ENCODE measurements at places on chromosomes 11 and 22. TPM values are rescaled to one million over a fixed set of nuclear protein-coding genes. Genes with fewer than 3 reads are reported as not detected.

GRCh38 chr11:61480994-61481335, 27.6 kb upstream of the LRRC10B start:
- no peak for DNase-seq

DNA sequence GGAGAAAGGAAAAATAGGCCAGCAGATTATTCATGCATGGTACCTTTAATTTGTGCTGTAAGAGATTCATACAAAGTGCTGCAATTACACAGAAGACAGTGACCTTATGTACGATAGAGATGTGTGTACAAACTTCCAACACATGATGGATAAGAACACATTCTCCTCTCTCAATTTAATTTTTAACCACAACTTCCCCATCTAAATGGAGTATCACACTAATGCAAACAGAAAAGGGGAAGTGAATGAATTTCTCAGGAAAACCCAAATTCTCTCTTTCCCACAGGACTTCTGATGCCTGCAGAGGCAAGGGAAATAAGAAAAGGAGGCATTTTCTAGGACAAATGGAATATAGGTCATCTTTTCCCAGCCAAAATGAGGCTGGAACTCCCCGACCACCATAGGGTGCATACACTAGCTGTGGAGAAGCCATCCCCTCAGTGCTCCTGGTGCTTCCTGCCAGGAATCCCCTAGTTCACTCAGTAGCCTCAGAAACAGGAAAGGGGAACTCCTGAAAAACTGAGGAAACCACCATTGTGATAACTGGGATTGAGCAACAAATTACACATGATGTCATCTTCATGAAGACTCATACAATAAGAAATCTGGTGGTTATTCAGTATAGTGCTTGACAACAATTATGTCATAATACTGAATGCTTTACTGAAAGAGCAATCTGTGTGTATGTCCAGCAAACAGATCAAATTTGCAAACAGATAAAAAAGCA, 22.4 kb downstream of the MMP10 start:
- no peak for DNase-seq

- DNase-seq, result no peak
Observed at GRCh38 chr11:89660234-89660633, 49.9 kb upstream of the TRIM77 start.

DNA sequence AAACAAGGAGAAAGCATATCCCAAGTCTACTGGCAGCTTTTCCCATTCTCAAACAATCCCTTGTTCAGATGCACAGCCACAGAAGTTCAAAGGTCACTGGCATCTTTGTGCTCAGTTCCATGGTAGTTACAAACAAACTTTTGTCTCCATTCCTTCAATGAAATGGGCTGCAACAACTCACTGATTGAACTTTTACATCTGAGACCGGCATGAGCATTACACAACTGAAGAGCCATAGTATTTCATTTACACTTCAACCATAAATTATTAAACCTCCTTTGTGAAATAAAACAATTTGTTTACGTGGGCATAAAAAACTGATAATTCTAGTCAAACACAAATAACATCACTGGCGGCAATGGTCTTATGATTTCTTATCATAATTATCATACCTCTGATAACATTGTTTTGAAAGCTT, 67.8 kb upstream of the ARHGAP32 start:
- no peak for DNase-seq

- no peak for DNase-seq
Observed at GRCh38 chr11:73784080-73784634, 3.5 kb upstream of the MRPL48 start.

DNA sequence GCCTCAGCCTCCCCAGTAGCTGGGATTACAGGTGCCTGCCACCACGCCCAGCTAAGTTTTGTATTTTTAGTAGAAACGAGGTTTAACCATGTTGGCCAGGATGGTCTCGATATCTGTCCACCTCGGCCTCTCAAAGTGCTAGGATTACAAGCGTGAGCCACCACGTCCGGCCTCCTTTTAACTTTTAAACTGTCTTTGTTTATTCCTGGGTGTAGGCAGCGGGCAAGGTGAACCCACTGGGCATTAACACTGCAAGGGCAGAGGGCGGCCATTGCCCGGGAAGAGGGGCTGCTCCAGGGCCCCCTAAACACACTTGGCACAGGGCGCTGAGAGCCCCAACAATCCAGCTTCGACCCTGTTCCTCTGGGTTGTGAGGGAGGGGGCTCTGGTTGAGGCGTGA, 693.6 kb downstream of the BRD1 start:
- no peak for DNase-seq

DNA sequence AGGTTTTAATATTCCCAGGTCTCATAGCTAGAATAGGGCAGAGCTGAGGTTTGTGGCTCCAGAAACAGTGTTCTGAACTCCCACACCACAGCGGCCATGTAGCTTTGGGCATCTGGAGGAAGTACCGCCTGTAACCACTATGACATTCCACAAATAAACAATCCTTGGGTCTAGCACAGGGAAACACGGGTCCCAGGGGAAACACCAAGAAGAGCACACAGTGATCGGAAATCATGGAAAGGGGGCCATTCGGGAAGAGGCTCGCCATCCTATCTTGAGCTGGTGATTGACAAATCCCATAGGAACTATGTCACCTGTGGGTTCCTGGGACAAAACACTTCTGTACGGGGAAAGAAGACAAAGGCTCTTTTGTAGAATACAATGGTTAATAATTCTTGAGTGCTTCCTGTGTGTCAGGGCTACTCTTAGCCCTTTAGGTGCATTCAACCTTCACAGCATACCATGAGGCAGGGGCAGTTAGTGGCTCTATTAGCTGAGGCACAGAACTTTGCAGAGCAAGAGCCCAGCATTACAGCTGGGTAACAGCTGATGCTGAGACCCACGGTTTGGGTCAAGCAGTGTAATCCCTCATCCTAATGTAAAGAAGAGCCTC, 514.2 kb downstream of the NTM start:
- no peak for DNase-seq

DNA sequence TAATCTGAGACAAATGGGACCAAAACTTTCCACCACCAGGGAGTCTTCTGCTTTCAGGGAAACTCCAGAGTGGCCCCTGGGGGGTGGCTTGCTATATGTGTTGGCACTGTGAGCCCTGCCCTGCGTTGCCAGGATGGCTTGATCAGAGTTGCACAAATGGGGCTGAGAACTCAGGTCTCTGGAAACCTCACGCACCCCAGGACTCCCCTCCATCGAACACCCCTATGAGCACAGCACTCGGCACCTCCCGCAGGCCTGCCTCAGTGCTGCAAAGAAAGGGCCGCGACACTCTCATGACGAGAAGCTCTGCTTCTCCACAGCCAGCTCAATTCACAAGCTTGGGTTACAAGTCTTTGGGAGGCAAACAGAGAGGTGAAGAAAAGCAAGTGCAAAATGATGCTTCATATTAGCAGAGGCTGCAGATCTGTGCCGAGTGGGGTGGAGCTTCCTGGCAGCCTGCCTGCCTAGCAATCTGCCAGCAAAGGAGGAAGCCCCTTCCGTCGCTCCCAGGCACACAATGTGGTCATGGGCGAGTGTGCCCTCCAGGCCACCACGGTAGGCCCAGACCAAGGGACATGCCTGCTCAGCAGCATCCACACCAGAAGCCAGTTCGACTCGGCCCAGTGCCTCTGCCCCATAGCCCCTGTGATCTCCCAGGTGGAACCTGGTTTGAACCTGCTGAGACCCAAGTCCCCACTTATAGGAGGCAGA, 55.7 kb downstream of the MYH9 start:
- peak; percentile 80 for DNase-seq

GRCh38 chr11:99065121-99065520, 44.4 kb downstream of the CNTN5 start:
- no peak for DNase-seq

- no peak for DNase-seq
Observed at GRCh38 chr11:91835051-91835560, 389.5 kb upstream of the FAT3 start.

- no peak for DNase-seq
Observed at GRCh38 chr22:44639891-44640617, 62.0 kb upstream of the PRR5 start.

GRCh38 chr11:121418625-121419114, 33.4 kb upstream of the SORL1 start:
- peak; percentile 65 for DNase-seq

DNA sequence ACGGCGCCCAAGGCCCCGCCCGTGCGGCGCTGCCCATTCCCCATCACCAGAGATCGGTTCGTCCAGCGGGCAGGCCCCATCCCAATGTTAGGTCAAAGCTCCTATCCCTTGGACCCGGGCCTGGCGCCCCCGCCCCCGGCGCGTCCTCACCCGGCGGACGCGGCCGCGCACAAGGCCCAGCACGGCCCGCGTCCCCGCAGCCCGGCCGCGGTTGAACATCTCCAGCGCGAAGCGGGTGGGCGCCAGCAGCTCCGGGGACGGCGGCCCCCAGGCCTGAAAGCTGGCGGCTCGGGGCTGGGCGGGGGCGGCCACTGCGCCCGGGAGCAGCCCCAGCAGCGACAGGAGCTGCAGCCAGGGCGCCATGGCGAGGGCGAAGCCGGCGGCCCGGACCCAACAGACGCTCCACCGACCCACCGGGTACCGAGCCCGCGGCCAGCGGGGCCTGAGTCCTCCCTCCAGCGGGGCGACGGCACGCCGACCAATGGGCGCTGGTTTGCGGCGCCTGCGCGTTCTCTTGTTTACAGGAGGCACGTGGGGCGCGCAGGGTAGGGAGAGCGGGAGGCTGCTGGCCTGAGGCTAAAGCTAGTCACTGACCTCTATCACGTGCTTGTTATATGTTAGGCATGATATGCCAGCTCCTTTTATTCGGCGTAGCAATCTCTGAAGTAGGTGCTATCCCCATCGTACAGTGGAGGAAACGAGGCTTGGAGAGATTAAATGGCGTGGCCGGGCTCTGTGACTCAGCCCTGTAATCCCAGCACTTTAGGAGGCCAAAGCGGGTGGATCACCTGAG, at the start of gene CTSF:
Gene CTSF, minus strand, starts transcription at position 483 of the 793 bp plus-strand sequence. Its CDS starts 120 bp downstream, at position 363.
- DNase-seq, result peak; percentile 79

GRCh38 chr11:124835918-124836317, 29.3 kb upstream of the ROBO3 start:
- no peak for DNase-seq

DNA sequence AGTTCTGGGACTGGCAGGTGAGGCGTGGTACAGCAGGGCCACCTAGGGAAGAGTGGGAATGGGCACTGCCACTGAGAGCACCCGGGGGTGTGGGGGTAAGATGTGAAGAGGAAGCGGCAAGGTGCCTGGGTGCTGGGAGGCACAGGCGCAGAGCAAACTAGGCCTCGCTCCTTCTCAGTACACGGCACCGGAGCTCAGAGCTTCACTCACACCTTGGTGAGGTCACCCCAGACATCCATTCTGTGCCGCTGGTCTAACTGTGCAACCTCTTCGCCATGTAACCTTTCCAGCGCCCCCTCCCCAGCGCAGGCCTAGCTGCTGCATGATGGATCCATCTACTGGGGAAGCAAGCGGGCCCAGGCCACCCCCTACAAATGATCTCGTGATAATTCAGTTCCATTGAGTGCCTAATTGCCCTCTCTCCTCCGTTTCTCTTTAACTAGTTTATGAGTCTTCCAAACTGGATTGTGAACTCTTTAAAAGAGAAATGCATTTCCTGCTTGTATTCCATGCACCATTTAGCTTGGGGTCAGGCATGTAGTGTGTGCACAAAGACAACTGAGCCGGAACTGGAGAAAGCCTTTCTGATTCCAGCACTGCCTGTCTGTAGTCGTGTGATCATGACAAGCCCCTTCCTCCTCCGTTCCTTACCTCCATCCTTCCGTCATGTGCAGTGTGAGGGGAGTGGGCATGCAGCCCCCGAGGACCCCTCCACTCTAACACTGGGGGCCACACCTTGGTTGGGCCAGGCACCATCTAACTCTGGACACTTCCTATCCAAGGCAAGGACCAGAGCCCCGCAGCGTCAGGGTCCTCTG, 1475.2 kb downstream of the TBC1D22A start:
- no peak for DNase-seq

- no peak for DNase-seq
Observed at GRCh38 chr11:64441127-64441526, 82.2 kb downstream of the RPS6KA4 start.

GRCh38 chr11:64295760-64296159, 4.4 kb upstream of the CATSPERZ start:
- DNase-seq, result no peak

DNA sequence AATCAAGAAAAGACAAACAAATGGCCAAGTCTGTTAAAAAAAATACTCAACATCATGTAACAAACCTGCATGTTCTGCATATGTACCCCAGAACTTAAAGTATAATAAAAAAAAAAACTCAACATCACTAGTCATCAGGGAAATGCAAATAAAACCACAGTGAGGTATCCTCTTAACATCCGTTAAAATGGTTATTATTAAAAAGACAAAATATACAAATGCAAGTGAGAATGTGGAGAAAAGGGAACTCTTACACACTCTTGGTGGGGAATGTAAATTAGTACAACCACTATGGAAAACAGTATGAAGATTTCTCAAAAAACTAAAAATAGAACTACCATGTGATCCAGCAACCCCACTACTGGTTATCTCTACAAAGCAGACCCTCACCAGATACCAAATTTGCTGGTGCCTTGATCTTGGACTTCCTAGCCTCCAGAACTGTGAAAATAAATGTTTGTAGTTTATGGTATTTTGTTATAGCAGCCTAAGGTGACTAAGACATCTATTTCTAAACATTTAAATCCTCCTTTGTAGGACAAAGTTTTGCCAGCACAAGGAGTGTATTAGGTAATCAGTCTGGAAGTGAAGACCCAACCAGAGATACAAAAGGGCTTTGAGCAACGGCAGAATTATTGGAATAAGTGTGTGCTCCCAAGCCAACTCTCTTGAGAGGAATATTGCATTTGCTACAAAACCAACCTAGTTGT, 32.4 kb upstream of the SCUBE2 start:
- no peak for DNase-seq

GRCh38 chr11:91773090-91773489, 451.5 kb upstream of the FAT3 start:
- DNase-seq, result no peak

- no peak for DNase-seq
Observed at GRCh38 chr22:21651521-21652009, 9.5 kb downstream of the SDF2L1 start.

GRCh38 chr11:81700076-81700475, 1033.6 kb downstream of the FAM181B start:
- DNase-seq, result no peak

GRCh38 chr11:46489656-46490560, 98.3 kb upstream of the CHRM4 start:
- DNase-seq, result peak; percentile 51

The NCF4 gene
- 3.8 TPM for total RNA-seq

The APOL4 gene
- 0.21 TPM for total RNA-seq

The SHISA8 gene
- total RNA-seq, result 1.4 TPM

The SAA4 gene
- not detected for total RNA-seq

The NXPE4 gene
- total RNA-seq, result not detected

The PHETA2 gene
- 2.3 TPM for total RNA-seq

The OR52A1 gene
- total RNA-seq, result not detected

The UBQLNL gene
- total RNA-seq, result 0.14 TPM

The ESAM gene
- 0.39 TPM for total RNA-seq

The ATG13 gene
- total RNA-seq, result 39.4 TPM

The GAS2 gene
- 1.3 TPM for total RNA-seq

The ART1 gene
- not detected for total RNA-seq
